ENCODE measurements at places on chromosomes 13 and 19. TPM values are rescaled to one million over a fixed set of nuclear protein-coding genes. Genes with fewer than 3 reads are reported as not detected.

UBA52 gene
- 1,575 TPM for total RNA-seq

PSG5 gene
- total RNA-seq: not detected

VN1R4 gene
- total RNA-seq: not detected

ZNF223 gene
- total RNA-seq: 0.27 TPM

KCTD15 gene
- 5.4 TPM for total RNA-seq

PABPC3 gene
- 0.34 TPM for total RNA-seq

TMEM86B gene
- total RNA-seq: 9.4 TPM

LRFN3 gene
- total RNA-seq: 11.4 TPM

ZNF726 gene
- 11.0 TPM for total RNA-seq

F2RL3 gene
- 0.39 TPM for total RNA-seq

PROZ gene
- 0.20 TPM for total RNA-seq

COX7A1 gene
- total RNA-seq: not detected

COX6B1 gene
- 489 TPM for total RNA-seq
